ENCODE measurements at places on chromosomes 1 and 21. TPM values are rescaled to one million over a fixed set of nuclear protein-coding genes. Genes with fewer than 3 reads are reported as not detected.

Gene ADORA1
- not detected for total RNA-seq

Gene TP73
- 2.2 TPM for total RNA-seq

Gene VANGL1
- total RNA-seq = 22.4 TPM

Gene GJA8
- total RNA-seq = not detected

Gene ACAP3
- 41.1 TPM for total RNA-seq

Gene NCDN
- 17.4 TPM for total RNA-seq

Gene KRTAP6-3
- not detected for total RNA-seq

Gene RNU1-1
- total RNA-seq = 294 TPM

Gene NR0B2
- total RNA-seq = not detected

Gene DENND2C
- 1.5 TPM for total RNA-seq

Gene KRTAP19-1
- total RNA-seq = not detected

Gene CCDC190
- total RNA-seq = 5.5 TPM

DNA sequence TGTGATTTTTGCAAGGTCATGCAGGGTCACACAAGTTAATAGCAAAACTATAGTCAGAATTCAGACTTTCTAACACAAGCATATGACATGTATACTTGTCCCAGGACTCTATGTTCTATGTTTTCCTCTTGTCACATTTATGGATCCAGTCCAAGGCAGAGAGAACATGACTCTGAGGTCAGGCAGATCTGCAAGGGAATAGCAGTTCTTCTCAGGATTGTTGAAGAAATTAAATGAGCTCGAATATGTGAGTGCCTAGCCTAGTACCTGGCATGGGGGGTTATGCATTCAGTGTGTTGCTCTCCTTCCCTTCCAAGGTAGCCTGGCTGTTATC is 9.5 kb upstream of the RPTN start:
- no peaks in the 10 kb centered on the region for H3K36me3 ChIP-seq
- H3K27me3 ChIP-seq = no peaks in the 10 kb centered on the region
- H3K4me1 ChIP-seq = no peaks in the 10 kb centered on the region
- DNase-seq = no peak

- no peak overlapping the region for H3K27ac ChIP-seq
- H3K27me3 ChIP-seq = no peaks in the 10 kb centered on the region
- no peak overlapping the region for H3K4me3 ChIP-seq
These were observed 360.1 kb upstream of the BEND5 start for GRCh38 chr1:49136738-49137251.

- DNase-seq = no peak
- no peaks in the 10 kb centered on the region for H3K36me3 ChIP-seq
- H3K4me3 ChIP-seq = no peak overlapping the region
- no peaks in the 10 kb centered on the region for H3K27me3 ChIP-seq
- H3K4me1 ChIP-seq = peaks cover 9% of the 10 kb centered on the region
- no peak overlapping the region for H3K27ac ChIP-seq
These were observed 14.5 kb downstream of the PDZK1IP1 start for GRCh38 chr1:47175227-47175934.

GRCh38 chr1:203742436-203742835 is 22.5 kb upstream of the LAX1 start:
- no peaks in the 10 kb centered on the region for H3K4me1 ChIP-seq
- H3K27me3 ChIP-seq = no peaks in the 10 kb centered on the region
- H3K4me3 ChIP-seq = no peak overlapping the region
- peaks cover 41% of the 10 kb centered on the region for H3K36me3 ChIP-seq
- H3K27ac ChIP-seq = no peak overlapping the region
- DNase-seq = no peak

- no peak overlapping the region for H3K4me3 ChIP-seq
- no peaks in the 10 kb centered on the region for H3K36me3 ChIP-seq
- no peak overlapping the region for H3K27ac ChIP-seq
- no peaks in the 10 kb centered on the region for H3K4me1 ChIP-seq
- DNase-seq = no peak
These were observed 864.0 kb downstream of the PLA2G4A start for GRCh38 chr1:187692799-187693198.

GRCh38 chr1:113185463-113186104 is 112.6 kb downstream of the LRIG2 start:
- H3K27me3 ChIP-seq = peaks cover 8% of the 10 kb centered on the region
- H3K27ac ChIP-seq = no peak overlapping the region
- no peaks in the 10 kb centered on the region for H3K36me3 ChIP-seq
- no peak overlapping the region for H3K4me3 ChIP-seq
- DNase-seq = no peak
- H3K4me1 ChIP-seq = no peaks in the 10 kb centered on the region

- H3K27ac ChIP-seq = peak overlapping the region; percentile 8
- DNase-seq = no peak
- no peak overlapping the region for H3K4me3 ChIP-seq
- H3K4me1 ChIP-seq = peaks cover 13% of the 10 kb centered on the region
- H3K36me3 ChIP-seq = no peaks in the 10 kb centered on the region
These were observed 88.2 kb downstream of the PSMG1 start for GRCh38 chr21:39094847-39095579.

- H3K27me3 ChIP-seq = no peaks in the 10 kb centered on the region
- peak overlapping the region; percentile 85 for H3K4me3 ChIP-seq
- peak overlapping the region; percentile 36 for H3K27ac ChIP-seq
- 0 out of 2 replicates have a peak, but pooled peaks cover 4% of the 10 kb centered on the region for H3K36me3 ChIP-seq
- DNase-seq = no peak
These were observed 507 bp downstream of the GLIS1 start for GRCh38 chr1:53738205-53739108.

DNA sequence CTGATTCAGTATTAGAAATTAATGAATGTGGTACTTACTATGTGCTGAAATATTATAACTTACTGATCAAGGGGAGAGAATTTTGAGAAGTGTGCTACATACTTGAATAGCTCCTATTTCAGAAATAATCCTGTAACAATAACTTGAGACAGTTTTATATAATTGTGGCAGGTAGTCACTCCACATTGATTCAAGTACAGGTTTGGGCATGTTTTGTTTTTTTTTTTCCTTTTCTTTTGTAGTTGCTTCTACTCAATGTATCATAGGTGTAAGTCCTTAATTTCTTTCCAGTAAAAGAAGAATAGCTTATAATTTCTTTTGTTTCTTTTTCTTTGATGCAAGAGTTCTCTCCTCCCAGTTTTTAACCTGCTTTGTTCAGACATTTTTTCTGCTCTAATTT is 86.1 kb upstream of the ADGRL2 start:
- H3K4me3 ChIP-seq = no peak overlapping the region
- H3K27me3 ChIP-seq = no peaks in the 10 kb centered on the region
- DNase-seq = no peak
- no peaks in the 10 kb centered on the region for H3K4me1 ChIP-seq
- H3K27ac ChIP-seq = no peak overlapping the region

- no peak overlapping the region for H3K4me3 ChIP-seq
- no peaks in the 10 kb centered on the region for H3K4me1 ChIP-seq
These were observed 8.6 kb upstream of the IFNAR1 start for GRCh38 chr21:33315946-33316710.

DNA sequence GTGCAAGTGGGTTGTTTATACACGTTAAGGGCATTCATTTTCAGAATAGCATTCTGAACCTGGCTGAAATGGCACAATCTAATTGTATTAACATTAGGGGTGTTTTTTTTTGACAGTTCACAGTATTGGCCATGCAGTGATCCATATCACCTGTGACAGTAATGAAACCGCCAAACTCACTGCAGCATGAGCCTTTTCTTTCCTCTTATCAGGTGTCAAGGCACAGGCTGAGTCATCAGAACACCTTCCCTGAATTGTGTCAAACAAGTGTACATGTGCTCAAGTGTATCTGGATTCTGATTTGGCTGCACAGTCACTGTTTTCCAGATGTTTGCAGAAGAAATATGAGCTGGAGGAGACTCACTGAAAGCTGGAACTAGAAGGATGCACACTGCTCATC is 47.7 kb upstream of the C8B start:
- DNase-seq = no peak
- no peak overlapping the region for H3K27ac ChIP-seq
- H3K4me1 ChIP-seq = no peaks in the 10 kb centered on the region

DNA sequence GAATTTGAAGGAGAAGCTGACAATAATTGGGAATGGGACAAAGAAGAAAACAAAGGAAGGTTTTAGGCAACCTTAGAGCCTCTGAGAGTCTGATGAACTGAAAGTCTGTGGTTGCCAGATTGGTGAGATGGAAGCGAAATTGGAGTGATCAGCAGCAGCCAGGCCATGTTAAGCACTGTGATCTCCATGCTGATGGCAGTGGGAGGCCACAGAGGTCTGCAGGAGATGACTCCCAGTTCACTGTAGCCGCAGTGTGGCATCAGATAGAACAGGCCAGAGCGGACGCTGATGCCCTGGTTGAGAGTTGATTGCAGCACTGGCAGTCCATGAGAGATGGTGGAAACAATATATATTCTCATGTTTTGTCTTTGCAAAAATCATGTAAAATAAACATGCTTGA is 137.4 kb upstream of the L1TD1 start:
- DNase-seq = no peak
- no peaks in the 10 kb centered on the region for H3K27me3 ChIP-seq
- no peaks in the 10 kb centered on the region for H3K4me1 ChIP-seq
- H3K36me3 ChIP-seq = no peaks in the 10 kb centered on the region
- no peak overlapping the region for H3K4me3 ChIP-seq

DNA sequence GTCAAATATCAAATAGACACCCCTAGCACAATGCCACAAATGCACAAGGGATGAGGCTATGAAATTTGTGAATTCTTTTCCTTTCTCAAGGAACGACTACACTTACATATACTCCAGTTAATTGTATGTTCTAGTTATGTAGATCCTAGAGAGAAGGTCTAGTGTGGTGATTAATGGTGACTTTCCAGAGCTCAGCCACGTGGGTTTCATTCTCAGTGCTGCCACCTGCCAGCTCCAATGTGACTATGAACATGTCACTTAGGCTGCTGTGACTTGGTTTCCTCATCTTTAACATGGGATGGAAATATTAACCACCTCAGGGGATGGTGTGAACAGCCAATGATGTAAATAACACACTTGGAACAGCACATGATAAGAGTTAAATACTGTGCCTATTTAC is 138.3 kb downstream of the APP start:
- H3K4me1 ChIP-seq = peaks cover 4% of the 10 kb centered on the region
- peaks cover 18% of the 10 kb centered on the region for H3K36me3 ChIP-seq
- no peak for DNase-seq
- no peaks in the 10 kb centered on the region for H3K27me3 ChIP-seq
- no peak overlapping the region for H3K27ac ChIP-seq

GRCh38 chr1:153912349-153912748 is 10.4 kb downstream of the GATAD2B start:
- H3K4me3 ChIP-seq = no peak overlapping the region
- H3K36me3 ChIP-seq = peaks cover 3% of the 10 kb centered on the region

DNA sequence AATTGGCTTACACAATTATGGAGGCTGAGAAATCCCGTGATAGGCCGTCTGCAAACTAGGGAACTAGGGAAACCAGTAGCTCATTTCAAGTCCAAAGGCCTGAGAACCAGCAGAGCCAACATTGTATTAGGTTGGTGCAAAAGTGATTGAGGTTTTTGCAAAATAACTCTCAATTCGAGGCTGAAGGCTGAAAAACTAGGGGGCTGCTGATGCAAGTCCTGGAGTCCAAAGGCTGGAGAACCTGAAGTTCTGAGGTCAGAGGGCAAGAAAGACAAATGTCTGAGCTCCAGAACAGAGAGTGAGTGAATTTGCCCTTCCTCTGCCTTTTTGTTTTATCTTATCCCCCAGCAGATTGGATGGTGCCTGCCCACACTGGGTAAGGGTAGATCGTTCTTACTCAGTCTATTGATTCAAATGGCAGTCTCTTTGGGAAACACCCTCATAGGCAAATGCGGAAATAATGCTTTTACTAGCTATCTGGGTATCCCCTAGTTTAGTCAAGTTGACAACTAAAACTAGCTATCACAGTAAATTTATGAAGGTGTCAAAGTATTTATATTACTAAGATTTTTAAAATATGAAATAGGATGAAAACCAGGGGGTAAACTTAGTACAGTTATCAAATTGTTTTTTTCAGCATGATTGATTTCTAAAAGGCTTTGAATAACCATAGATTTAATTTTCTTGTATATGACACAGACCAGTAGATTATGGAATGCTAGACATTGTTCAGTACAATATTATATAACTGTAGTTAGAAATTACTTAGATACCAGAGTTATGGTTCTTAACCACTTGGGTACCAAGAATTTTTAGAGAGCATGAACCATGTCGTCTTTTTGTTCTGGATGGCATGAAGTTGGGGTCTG is 15.4 kb downstream of the RABGAP1L start:
- no peak overlapping the region for H3K4me3 ChIP-seq
- H3K4me1 ChIP-seq = no peaks in the 10 kb centered on the region
- no peaks in the 10 kb centered on the region for H3K36me3 ChIP-seq
- DNase-seq = no peak
- H3K27me3 ChIP-seq = no peaks in the 10 kb centered on the region

GRCh38 chr1:66532798-66533783 is 862 bp upstream of the SGIP1 start:
- peaks cover 28% of the 10 kb centered on the region for H3K4me1 ChIP-seq
- no peak for DNase-seq
- peak overlapping the region; percentile 34 for H3K4me3 ChIP-seq
- no peaks in the 10 kb centered on the region for H3K36me3 ChIP-seq
- H3K27ac ChIP-seq = peak overlapping the region; percentile 51

GRCh38 chr1:165444897-165445370 is at the start of gene RXRG:
Gene RXRG, minus strand, starts transcription at chr1:165445126. Its CDS starts 233 bp downstream, at chr1:165444893.
- peaks cover 49% of the 10 kb centered on the region for H3K27me3 ChIP-seq
- H3K4me3 ChIP-seq = no peak within 1 kb of the TSS
- H3K36me3 ChIP-seq = no peaks in the 10 kb centered on the region
- no peaks in the 10 kb centered on the region for H3K4me1 ChIP-seq

GRCh38 chr1:32186077-32186476 is 6.6 kb downstream of the TXLNA start:
- no peak for DNase-seq
- H3K4me3 ChIP-seq = no peak overlapping the region
- H3K4me1 ChIP-seq = peaks cover 6% of the 10 kb centered on the region
- H3K36me3 ChIP-seq = peaks cover 100% of the 10 kb centered on the region
- no peaks in the 10 kb centered on the region for H3K27me3 ChIP-seq

Data from SJSA1 (cell line).